A549 treated with dexamethasone at 1 μM for 4 hours (cell line): ENCODE measurements at places on chromosomes 3 and 15. TPM values are rescaled to one million over a fixed set of nuclear protein-coding genes. Genes with fewer than 3 reads are reported as not detected.

Gene CEP152
- total RNA-seq: 3.3 to 4.0 TPM (median 3.5 TPM) in 5 replicates

Gene NPAP1
- not detected in 5 replicates for total RNA-seq

Gene UQCC5
- total RNA-seq: 47.1 to 85.1 TPM (median 48.4 TPM) in 5 replicates

Gene MOBP
- total RNA-seq: 0.03 to 0.15 TPM (median 0.08 TPM) in 5 replicates

Gene PLA2G4D
- not detected in 5 replicates for total RNA-seq

Gene PSTPIP1
- 0.21 to 0.43 TPM (median 0.25 TPM) in 5 replicates for total RNA-seq

Gene RGMA
- 0.21 to 0.56 TPM (median 0.37 TPM) in 5 replicates for total RNA-seq

Gene TFRC
- total RNA-seq: 82.1 to 111 TPM (median 93.7 TPM) in 5 replicates

Gene GABRB3
- 61.6 to 98.3 TPM (median 85.1 TPM) in 5 replicates for total RNA-seq

Gene PRKCI
- 15.0 to 19.4 TPM (median 17.2 TPM) in 5 replicates for total RNA-seq

Gene APOD
- total RNA-seq: 1.2 to 2.2 TPM (median 1.6 TPM) in 5 replicates

Gene CELF6
- total RNA-seq: 0.11 to 0.21 TPM (median 0.15 TPM) in 4 of 5 replicates, not detected in the other

Gene BTBD1
- total RNA-seq: 51.2 to 59.6 TPM (median 56.7 TPM) in 5 replicates

Gene SHC4
- total RNA-seq: 0.71 to 1.3 TPM (median 1.1 TPM) in 5 replicates

Gene CFAP100
- total RNA-seq: 0.12 TPM in 1 of 5 replicates, not detected in the others

Gene FOXB1
- total RNA-seq: not detected in 5 replicates

Gene CD200
- not detected in 5 replicates for total RNA-seq

Gene RPL32
- 2,252 to 2,726 TPM (median 2,282 TPM) in 5 replicates for total RNA-seq

Gene VIPR1
- 1.2 to 2.3 TPM (median 1.7 TPM) in 5 replicates for total RNA-seq

Gene EFL1
- total RNA-seq: 21.0 to 30.1 TPM (median 26.6 TPM) in 5 replicates

Gene NBEAL2
- 44.7 to 84.0 TPM (median 63.1 TPM) in 5 replicates for total RNA-seq

Gene GPX1
- 236 to 275 TPM (median 269 TPM) in 5 replicates for total RNA-seq

Gene RASGRF1
- total RNA-seq: 0.19 to 0.34 TPM (median 0.25 TPM) in 5 replicates

Gene ZNF774
- 0.71 to 1.6 TPM (median 1.3 TPM) in 5 replicates for total RNA-seq

Gene FBXW12
- not detected in 5 replicates for total RNA-seq

Gene OGG1
- 14.4 to 18.5 TPM (median 17.8 TPM) in 5 replicates for total RNA-seq
